ENCODE measurements at places on chromosomes 12 and 14. TPM values are rescaled to one million over a fixed set of nuclear protein-coding genes. Genes with fewer than 3 reads are reported as not detected.

GLS2 gene
- 14.2 TPM for total RNA-seq

TMEM263 gene
- total RNA-seq = 32.7 TPM

DNA sequence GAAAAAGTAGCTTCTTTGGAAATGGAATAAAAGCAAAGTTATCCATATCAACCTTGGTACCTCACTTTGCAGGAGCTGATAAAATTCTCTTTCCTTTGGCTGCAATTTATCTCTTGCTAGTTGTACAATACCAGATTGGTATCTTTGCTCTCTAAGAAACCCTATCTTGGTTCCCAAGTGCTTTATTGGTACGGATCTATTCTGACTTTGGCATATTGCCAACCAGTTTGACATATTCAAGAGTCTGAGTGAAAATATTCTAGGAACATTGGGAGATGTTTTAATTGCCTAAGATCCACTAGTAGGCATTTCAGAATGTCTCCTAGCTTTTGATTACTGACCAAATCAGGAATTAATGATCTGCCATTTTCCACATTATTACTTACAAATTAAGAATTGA, 167.2 kb upstream of the ATP2B1 start:
- DNase-seq = no peak

DNA sequence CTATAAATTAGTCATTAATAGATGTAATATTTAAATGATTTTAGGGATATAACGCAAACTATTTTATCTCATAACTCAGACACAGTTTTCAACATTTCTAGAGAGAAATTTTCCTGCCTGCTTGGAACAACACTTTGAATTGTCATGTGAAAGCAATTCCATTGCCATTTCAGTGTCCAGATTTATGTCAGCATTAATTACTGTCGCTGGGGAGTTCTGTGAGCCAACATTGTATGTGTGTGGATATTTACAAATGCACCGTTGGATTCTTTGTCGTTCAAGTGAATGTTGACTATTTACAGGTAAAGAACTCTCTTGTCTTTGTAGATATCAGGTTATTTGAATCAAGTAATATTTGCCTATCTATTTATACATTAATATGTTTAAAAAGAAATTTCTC, 465.3 kb upstream of the RGS6 start:
- no peak for DNase-seq

- DNase-seq = peak; percentile 68
Measured at GRCh38 chr12:124586756-124587155, 19.3 kb upstream of the NCOR2 start.

DNA sequence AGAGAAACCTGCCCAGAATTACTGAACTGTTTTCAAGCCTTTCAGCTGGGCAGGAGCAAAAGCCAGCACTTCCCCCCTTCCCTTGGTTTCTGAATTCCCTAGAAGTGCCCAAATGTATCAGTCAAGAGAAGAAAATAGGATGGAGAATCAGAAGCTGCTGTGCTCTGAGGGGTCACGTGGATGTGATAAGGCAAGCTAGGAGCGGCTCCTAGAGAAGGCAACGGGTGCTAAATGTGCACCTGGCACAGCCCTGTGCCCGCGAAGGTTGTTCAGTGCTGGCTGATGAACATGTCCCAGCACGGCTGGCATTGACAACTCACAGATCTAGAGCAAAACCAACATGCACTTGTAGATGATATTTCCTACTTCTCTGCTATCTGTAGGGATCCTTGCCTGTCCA, 8.3 kb downstream of the EMG1 start:
- no peak for DNase-seq

- no peak for DNase-seq
Measured at GRCh38 chr12:46788072-46788887, 37.5 kb downstream of the SLC38A4 start.

- no peak for DNase-seq
Measured at GRCh38 chr12:21220266-21220665, 89.3 kb downstream of the SLCO1B1 start.

DNA sequence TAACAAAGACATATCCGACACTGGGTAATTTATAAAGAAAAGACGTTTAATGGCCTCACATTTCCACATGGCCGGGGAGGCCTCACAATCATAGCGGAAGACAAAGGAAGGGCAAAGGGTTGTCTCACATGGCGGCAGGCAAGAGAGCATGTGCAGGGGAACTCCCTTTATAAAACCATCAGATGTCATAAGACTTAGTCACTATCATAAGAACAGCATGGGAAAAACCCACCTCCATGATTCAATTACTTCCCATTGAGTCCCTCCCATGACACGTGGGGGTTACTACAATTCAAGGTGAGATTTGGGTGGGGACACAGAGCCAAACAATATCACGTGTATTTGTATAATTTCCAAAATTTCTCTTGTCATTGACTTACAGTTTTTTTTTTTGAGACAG, 5.5 kb upstream of the LMNTD1 start:
- no peak for DNase-seq

All from Caco-2 (cell line).